ENCODE measurements at places on chromosomes 2 and 18.

DNA sequence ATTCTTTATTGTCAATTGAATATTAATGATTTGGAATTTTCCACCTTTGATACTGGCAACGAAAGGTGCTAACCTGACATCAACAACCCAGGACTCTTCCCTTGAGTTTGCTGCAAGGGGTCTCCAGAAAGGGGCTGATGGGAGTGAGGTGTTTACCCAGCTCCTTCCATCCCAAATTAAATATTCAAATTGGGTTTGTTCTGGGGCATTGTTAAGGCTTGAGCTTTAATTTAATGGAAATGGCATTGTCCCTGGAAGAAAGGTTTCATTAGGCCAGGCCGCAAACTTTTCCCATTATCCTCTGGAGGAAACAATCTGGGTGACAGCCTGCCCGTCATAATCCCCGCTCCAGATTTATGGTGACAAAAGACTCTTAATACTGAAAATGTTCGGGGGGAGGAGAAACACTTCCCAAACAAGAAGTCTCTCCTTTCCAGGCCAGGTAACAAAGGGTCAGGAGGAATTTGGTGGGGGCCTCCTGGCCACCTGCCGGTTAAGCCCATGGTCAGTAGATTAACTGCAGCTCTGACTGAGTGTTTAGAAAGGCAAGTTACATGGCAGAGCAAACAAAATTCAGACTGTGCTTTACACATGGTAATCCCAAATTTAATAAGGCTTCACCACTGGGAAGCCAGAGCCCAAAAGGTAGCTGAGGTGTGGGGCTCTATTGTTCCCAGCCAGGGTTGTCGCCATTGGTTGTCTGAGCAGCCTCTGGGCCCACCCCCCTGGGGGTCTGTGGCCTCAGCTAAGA lies 151.4 kb upstream of the SIX3 start:
- DNase-seq: no peak

- peak; percentile 53 for DNase-seq
These were observed 636 bp downstream of the ARL4C start for GRCh38 chr2:234496055-234496834.

DNA sequence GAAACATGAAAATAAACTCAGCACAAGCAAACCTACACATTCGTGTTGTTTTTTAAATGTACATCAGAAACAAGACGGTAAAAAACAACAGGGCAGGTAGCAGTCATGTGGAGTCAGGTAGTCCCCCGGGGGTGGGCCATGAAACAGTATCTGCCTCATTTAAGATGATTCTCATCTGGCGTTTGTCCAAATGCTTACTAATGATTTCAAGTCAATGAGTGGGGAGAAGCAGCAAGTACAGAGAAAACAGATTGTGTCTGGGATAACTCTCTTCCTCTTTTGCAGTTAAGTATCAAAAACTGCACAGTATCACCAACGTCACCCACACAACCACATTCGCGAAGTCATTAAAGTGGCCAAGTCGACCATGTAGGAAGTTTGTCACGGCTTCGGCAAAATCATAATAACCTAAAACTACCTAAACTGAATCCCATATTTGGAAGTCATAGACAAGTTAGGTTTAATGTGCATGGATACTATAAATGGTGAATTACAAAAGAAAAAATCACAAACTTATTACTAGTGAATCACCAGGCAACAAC lies 1.3 kb downstream of the LAPTM4A start:
- DNase-seq: peak; percentile 85

GRCh38 chr2:121043827-121044222 lies 241.2 kb downstream of the TFCP2L1 start:
- DNase-seq: no peak

- peak; percentile 60 for DNase-seq
These were observed 55.6 kb downstream of the INPP5D start for GRCh38 chr2:233115741-233116140.

DNA sequence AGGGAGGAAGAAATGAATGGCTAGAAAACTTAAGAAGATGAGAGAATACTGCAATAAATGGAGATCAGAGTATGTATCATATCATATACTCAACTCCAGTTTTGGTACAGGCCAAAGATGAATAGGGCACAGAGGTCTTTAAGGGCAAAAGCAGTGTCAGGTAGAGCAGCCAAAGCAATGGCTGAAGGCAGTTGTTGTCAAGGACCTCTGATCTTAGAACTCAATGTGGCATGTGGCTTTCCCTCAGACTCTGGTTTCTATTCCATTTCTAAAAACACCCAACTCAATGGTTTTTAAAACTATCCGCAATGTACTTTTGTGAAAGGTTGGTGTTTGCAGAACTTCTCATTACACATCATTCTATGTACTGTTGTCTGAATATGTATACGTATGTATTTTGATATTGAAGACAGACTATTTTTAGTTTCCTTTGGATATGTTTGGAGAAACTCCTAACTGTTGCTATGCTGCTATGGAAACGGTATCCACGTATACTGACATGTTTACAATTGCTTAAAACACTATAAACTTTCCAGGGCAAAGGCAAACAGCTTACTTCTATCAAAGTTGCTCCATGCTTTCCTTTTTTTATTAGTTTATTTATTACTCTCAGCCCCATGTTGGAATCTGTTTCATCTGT lies 58.1 kb upstream of the PELI1 start:
- DNase-seq: peak; percentile 44

GRCh38 chr2:38076152-38076709 lies 280 bp upstream of the CYP1B1 start:
- peak; percentile 93 for DNase-seq

- DNase-seq: no peak
These were observed 69.1 kb downstream of the TACR1 start for GRCh38 chr2:75130171-75130570.

DNA sequence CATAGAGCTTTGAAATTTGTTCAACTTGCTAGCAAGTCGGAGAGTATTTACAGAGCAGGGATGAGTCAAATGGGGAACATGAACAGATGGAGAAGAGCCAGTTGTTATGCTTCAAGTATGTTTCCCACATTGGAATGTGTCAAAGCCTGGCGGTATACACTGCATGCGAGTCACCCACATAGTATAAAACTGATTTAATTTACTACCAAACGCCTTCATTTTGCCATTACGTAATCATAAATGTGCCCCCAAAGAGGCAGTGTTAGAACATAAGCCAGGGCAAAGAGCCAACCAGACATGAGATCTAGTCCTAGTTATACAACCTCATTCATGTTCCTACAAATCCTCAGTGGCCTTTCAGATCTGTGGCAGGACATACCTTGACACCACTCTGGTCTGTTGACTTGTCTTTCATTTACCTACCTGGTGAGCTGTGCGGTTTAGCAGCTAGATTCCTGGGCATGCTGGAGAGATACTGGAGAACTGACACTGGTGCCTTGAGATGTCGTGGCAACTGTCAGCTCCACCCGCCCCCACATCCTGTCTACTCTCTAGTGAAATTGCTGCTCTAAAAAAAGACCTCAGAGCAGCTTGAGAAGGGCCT lies 21.7 kb upstream of the NRP2 start:
- peak; percentile 88 for DNase-seq

- DNase-seq: peak; percentile 1
These were observed 96.1 kb upstream of the ZEB2 start for GRCh38 chr2:144615866-144616565.

DNA sequence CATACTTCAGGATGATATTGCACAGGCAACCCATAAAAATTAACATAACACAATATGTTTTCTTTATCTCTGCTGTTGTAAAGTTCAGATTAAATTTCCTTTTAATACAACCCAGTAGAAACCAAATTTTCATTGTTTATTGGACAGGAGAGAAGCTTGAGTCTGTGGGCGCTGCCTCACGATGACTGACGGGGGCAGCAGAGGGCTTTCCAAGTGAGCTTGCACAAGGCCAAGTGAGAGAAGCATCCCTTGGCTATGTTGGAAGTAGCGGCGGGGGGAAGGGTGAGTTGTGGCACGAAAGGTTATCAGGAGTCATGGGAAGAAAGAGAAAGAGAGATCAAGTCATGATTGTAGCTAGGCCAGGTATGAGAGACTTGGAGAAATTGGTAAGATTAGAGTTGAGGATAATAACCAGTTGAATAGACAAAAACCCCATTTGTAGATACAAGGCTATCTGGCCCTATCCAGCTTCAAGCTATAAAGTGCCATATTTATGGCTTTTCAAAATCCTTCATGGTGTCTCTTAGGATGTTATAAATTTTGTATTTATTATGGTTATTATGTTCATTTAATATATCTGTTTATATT lies 413.7 kb upstream of the FAM98A start:
- DNase-seq: peak; percentile 76

GRCh38 chr2:133787207-133787606 lies 218.9 kb upstream of the NCKAP5 start:
- DNase-seq: peak; percentile 37

- DNase-seq: no peak
These were observed 203.6 kb downstream of the MYT1L start for GRCh38 chr2:2127467-2127866.

- DNase-seq: no peak
These were observed 202.4 kb downstream of the EXOC6B start for GRCh38 chr2:72623481-72623880.

DNA sequence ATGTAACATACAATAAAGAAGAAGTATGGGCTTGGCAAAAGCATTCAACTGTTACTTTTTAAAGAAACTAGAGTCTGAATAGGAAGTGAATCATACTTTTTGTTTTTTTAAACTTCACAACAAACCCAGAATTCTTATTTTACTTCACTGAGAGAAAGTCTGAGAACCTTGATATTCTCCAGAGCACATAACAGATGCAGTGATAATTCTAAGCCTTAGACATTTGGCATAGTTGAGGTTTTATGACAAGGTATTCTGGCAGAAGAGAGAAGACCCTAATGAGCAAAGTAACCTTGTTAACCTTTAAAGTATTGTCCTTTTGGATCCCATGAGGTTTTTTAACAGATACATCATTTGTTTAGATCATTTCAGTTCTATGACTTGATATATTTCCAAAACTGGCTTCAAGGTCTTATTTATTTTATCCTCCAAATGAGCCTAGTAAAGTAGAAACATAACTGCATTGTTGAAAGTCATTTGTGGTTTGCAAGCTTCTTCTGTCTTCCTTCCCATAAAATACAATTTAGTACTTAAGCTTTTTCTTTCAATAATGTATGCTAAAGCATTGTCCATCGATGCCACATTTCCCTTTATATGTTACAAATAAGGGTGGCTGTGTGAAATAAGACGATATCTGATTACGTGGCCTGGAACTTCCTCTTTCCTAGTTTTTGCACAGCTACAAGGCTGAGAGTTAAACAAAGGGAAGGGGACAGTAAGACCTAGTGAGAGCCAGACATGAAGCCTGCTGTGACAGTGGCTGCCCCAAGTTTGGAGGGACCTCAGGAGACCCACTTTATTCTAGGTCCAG lies 86.1 kb upstream of the ITPRID2 start:
- DNase-seq: peak; percentile 61

DNA sequence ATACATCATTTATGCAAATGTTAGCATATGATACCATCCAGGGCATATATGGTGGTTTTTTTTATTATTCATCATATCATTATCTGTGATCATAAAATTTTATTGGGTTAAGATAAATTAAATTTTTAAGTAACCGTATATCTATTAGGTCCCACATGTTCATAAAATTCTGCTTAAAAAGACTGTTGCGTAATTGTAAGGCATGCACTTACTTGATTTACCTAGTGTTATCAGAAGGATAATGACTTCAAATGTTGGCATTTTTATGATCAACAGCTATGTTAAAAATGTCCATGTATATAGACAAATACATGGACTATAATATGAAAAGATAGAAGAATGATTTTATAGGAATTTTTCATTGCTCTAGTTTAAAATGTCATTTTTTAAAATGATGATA lies 1625.5 kb upstream of the CELF4 start:
- DNase-seq: no peak

GRCh38 chr18:13566941-13567746 lies 159.2 kb downstream of the FAM210A start:
- DNase-seq: no peak

GRCh38 chr2:181073896-181074295 lies 93.5 kb downstream of the UBE2E3 start:
- DNase-seq: peak; percentile 18

GRCh38 chr2:16559278-16560067 lies 106.2 kb downstream of the CYRIA start:
- DNase-seq: no peak

- no peak for DNase-seq
These were observed 231.9 kb downstream of the PLCL1 start for GRCh38 chr2:198036029-198036879.

DNA sequence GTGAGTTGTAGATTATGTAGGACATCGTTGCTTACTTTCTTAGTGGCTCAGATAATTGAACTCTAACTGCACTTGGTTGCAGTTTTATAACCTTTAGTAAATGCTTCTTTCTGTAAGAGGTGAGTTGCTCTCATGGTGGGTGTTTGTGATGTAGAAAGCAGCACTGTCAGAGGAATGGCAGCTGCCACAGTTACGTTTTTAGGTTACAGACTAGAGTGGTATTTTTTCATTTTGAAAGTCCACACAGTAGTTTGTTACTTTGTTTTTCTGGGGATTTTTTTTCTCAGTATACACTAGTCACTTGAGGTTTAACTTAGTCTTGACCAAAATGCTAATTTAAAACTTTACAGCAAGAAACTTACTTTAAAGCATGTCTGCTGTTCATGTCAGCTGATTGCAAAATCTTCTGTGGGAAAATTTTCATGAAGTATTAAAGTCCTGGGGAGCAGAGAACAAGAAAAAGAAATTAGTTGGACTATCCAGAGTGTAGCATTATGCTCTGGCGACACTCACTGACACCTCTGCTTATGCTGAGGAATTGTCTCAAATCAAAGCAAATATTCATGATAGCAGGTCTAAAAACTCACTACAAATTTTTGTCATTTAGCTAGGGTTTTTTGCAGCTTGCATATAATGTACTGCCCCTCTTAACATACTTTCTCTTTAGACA lies 14.8 kb downstream of the AFTPH start:
- peak; percentile 36 for DNase-seq

GRCh38 chr2:39851651-39852110 lies 72.6 kb upstream of the THUMPD2 start:
- peak; percentile 58 for DNase-seq

DNA sequence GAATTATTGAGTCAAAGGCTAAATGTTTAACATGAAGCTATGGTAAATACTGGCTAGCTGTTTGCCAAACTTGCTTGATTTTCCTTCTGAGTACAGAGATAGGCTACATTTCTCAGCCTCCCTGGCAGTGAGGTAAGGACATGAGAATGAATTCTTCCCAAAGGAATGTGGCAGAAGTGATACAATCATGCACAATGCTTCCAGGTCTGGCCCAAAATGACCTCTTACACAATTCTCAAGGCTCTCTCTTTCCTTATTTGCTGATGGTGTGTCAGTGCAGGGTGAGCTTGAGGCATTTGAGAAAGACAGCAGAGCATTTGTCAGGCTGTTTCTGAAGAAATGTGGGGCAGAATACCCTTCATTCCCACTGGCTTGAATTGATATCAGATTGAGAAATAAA lies 95.6 kb upstream of the NABP1 start:
- DNase-seq: peak; percentile 54

DNA sequence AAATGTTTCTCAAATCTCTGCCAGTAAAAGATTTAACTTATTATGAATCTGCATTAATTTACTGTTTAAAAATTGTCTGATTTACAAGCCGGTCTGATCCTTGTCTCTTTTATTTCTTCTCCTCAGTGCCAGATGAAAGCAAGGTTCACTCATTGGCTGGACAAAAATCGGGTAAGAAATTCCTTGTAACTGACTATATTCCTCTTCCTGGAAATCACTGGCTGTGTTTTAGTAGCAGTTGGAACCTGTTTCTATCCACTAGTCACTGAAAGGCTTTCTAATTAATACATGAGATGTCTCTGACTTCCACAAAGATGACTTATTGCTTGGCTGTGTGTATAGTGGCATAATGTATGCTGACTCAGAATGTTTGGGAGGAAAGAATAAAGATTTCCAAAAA lies 436.6 kb upstream of the NRP2 start:
- DNase-seq: peak; percentile 53

- no peak for DNase-seq
These were observed 22.7 kb upstream of the PTPN2 start for GRCh38 chr18:12906773-12907172.

Data from adipocyte (in vitro differentiated cells).